ENCODE measurements at places on chromosomes 3 and 15.
A peak's percentile ranks its signal among the peaks of the same experiment; 100 is the strongest.

DNA sequence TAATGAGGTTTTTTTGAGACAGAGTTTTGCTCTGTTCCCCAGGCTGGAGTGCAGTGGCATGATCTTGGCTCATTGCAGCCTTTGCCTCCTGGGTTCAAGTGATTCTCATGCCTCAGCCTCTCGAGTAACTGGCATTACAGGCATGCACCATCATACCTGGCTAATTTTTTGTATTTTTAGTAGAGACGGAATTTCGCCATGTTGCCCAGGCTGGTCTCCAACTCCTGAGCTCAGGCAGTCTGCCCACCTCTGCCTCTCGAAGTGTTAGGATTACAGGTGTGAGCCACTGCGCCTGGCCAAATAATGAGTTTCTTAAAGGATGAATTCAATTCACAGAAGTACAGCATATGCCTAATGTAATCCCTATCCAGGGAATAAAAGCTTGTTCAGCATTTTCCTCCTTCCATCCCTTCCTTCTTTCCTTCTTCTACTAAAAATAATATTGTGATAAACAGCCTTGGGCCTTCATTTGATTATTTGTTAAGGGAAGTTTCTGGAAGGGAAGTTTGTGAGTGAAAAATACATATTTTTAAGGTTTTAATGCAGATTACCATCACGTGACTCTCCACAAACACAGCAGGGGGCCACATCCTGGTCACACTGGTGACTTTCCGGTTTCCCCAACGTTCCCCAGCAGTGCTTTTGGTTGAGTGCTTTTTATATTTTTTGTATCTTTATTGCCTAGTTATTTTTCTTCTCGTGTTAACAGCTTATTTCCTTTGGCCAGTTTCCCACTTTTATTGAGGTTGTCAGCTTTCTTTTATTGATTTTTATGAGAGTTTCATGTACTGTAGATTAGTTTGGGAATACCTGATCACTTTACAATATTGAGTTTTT, 116.8 kb downstream of the USP13 start:
- no peak for DNase-seq

DNA sequence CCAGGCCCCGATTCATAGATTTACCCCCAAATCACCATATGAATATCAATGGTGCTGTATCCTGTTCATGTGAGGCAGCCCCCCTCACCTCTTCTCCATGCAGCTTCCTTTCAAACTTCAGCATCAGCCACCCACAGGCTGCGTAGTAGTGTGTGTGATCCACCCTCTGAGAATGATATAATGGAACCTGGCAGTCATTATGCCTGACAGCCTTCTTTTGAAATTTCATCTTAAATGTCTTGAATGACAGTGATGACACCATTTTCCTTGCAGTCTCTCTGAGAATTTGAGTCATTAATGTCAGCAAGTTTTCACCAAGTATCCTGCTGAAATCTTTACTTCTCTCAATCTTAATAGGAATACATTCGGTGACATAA, 3.5 kb upstream of the CLRN1 start:
- DNase-seq: no peak

- DNase-seq: no peak
Measured at GRCh38 chr3:182802413-182803390, 9.4 kb downstream of the ATP11B start.

GRCh38 chr3:100131241-100131640, 16.9 kb upstream of the FILIP1L start:
- no peak for DNase-seq

GRCh38 chr3:145739926-145740325, 421.1 kb downstream of the PLOD2 start:
- no peak for DNase-seq

GRCh38 chr15:84748274-84749110, at the start of gene ZNF592:
ZNF592 (plus strand) TSS chr15:84748592; CDS start chr15:84782676, 34,084 bp downstream.
- DNase-seq: no peak

DNA sequence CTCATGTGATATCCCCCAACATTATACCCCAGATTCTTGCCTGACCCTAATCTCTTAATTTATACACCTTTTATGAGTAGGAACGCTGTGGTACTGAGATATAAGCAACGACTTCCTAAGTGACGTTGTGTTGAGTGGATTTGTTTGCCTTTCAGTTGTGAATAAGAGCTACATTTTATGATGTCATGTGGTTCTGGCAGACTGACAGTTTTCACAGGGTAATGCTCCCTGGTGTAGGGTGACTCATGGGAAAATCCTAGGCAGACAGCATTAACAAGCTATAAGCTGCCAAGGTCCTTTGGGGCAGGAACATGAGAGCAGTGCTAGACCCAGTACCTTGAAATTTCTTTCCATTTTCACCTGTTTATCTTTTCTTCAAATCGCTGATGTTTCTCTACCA, 11.2 kb downstream of the C3orf52 start:
- no peak for DNase-seq

- no peak for DNase-seq
Measured at GRCh38 chr15:40192942-40193341, 32.1 kb downstream of the BUB1B start.

DNA sequence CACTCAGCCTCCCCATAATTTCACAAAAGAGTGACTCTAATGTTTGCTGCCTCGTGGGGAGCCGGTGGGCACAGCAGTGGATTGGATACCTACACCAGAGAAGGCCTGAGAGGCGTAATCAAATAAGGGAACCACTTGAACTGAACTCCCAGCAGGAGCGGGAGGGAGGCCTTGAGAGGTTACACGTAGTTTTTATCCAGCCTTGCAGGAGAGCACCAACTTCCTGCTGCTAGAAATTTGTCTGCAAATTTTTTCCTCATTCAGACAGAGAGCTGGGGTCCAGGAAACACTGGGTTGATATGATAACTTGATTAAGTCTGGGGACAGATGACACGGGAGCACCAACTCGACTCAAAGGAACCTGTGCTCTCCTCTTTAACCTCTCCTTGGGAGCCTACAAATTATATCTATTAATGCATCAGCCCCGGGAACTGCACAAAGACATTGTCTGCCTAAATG, 69.8 kb downstream of the HES1 start:
- DNase-seq: peak; percentile 38

GRCh38 chr15:76994971-76995945, at the start of gene PSTPIP1:
PSTPIP1 (plus strand) TSS chr15:76995126; CDS start chr15:76995574, 448 bp downstream.
- no peak for DNase-seq

DNA sequence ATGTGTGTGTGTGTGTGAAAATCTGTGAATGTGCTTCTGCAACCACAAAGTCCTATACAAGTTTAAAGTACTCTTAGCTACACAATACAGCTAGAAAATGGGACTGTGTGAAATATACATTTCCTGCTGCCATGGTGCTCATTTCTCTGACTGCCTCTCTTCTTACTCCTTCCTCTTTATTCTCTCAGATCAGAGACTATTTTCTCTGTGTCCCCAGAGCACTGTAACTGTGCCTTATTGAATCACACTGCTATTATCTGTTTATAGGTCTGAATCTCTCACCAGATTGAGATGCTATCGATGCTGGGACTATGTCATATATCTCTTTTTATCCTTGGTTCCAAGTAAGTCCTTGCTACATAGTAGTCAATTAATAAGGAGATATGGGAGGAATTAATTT, 217.9 kb upstream of the SLCO3A1 start:
- no peak for DNase-seq

DNA sequence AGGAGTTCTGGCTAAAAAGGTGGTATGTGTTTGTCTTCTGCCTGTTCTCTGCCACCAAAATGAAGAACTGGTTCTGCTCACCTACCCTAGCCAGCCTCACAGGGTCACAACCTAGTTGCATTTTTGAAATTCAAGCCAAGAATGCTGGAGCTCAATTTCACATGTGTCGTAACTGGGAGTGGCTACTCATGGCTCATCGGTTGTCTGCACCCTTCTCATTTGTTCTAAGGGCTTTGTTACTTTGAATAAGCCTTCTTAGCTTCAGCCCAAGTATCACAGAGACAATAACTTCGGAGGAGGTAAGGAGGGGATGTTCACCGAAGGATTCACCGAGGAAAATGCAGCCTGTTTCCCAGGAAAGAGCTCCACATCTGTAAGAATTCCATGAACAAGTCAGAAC, 134.3 kb upstream of the RARB start:
- no peak for DNase-seq

DNA sequence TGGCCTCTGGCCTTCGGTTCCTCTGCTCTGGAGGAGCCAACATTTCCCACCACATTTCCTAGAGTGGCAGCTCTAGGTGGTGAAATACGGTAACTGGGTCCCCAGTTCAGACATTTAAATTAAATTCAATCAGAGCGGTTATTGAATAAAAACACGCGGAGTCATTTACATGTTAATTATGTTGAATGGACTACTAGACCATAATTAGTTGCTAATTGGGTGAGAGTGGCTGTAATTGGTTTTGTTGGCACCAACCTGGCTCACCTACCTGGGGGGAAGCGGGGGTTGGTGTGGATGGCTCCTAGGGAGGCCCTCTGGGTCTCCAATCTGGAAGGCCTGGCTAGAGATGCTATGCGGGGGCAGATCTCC, 12.7 kb downstream of the SEMA3F start:
- no peak for DNase-seq

GRCh38 chr3:129618901-129619671, 12.6 kb upstream of the PLXND1 start:
- DNase-seq: no peak

- DNase-seq: no peak
Measured at GRCh38 chr3:37984596-37984995, 6.0 kb upstream of the VILL start.

Measured in NCI-H1694 (cell line).